ENCODE measurements at places on chromosomes 12 and 14.
A peak's percentile ranks its signal among the peaks of the same experiment; 100 is the strongest.

GRCh38 chr14:53494587-53494986, 341.5 kb upstream of the DDHD1 start:
- DNase-seq, result no peak

DNA sequence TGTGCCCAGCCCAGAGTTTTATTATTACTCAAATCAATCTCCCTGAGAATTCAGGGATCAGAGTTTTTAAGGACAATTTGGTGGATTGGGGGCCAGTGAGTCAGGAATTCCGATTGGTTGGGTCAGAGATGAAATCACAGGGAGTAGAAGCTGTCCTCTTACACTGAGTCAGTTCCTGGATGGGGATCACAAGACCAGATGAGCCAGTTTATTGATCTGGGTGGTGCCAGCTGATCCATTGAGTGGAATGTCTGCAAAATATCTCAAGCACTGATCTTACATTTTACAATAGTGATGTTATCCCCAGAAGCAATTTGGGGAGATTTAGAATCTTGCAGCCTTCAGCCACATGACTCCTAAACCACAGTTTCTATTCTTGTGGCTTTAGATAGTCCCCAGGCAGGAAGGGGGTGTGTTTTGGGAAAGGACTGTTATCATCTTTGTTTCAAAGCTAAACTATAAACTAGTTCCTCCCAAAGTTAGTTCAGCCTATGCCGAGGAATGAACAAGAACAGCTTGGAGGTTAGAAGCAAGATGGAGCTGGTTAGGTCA, 89.1 kb upstream of the CNOT2 start:
- no peak for DNase-seq

GRCh38 chr14:37594238-37594970, 645 bp downstream of the FOXA1 start:
- DNase-seq, result peak; percentile 48

DNA sequence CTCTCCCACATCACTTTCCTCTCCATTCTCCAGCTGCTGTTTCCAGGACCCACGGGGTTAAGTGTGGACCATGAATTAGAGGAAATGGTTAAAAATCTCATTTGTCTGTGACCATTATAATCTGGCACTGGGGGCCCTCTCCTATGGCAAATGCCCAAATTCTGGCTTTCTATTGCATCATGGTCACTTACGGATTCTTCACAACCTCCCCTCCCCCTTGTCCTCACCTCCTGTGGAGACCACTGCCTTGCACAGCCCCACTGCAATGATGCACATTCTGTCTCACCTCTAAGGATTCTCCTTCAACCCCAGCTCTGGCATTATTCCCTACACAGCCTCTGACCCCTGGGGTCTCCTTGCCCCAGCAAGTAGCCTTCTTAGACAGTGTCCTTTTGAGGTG, 18.9 kb downstream of the BCAT1 start:
- no peak for DNase-seq

- no peak for DNase-seq
These were observed 92.8 kb downstream of the DIO3 start for GRCh38 chr14:101654051-101654450.

DNA sequence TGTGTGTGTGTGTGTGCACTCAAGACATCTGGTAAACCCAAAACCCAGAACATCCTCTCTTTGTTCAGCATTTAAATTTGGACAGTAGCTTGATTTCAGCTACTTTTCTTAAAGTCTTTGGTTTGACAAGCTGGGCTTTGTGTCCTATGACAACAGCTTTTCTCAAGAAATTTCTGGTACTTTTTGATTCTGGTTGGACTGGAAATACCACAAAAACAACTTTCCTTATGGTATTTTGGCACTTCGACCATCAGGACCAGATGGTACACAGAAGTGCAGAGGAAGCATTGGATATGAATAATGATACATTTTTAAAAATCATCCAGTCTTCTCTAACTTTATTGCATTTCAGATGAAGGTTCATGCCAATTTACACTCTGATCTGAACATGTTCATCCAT, 286.6 kb upstream of the FLRT2 start:
- DNase-seq, result no peak

GRCh38 chr12:100868487-100868886, 73.9 kb downstream of the ANO4 start:
- DNase-seq, result no peak

- DNase-seq, result no peak
These were observed 426.1 kb downstream of the SOX5 start for GRCh38 chr12:23523339-23523738.

DNA sequence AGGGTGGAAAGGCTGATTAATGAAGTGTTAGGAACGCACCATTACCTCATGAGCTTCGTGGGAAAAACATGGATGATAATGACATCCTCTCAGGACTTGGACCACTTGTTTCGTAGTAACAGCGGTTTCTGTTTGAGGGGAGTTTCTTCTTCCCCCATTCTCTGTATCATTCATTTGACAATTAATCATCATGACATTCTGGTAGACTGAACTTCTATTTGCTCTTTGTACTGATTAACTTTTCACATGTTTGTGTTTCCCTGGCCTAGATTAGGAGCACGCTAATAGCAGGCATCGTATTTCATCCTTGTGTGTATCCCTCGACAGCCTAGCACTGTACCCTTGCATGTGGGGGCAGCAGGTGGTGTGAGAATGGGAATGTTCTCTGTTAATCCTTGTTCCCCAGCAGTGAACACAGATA, 8.0 kb downstream of the LRRC74A start:
- DNase-seq, result no peak

DNA sequence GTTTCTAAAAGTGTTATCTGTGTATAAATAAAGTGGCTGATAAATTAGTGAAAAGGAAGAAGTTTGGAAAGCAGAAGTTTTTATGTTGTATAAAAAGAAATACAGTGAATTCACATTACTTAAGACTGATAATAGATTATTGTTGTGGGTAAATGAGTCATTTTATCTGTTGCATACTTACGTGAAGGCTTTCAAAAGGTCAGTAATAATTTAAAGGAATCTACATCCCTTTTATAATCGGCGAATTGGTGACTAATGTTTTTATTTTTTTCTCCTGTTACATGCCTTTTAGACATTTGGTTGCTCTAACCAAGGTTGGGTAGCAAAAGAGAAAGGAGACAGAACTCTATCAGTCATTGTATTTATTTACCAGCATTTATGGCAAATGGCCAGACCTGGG, 155.9 kb downstream of the SLC41A2 start:
- DNase-seq, result peak; percentile 29

DNA sequence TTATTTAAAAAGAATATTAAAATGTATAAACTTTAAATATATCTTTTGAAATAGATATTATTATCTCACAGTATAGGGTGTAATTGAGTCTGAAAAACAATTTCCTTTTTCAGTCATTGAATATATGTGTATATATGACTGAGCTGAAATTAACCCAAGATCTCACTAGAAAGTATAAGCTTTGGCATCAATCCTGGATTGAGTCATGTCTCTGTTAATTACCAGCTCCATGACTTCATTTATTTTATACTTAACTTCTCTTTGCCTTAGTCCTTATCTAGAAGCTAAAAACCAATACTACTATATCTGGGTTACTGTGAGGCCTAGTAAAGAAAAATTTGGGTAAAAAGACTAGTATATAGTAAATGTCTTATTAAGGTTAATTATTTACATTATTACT, 1020.3 kb downstream of the LRFN5 start:
- no peak for DNase-seq

GRCh38 chr14:73458183-73458976, at the start of gene NUMB:
TSS of gene NUMB (minus strand) at chr14:73458546. CDS start at chr14:73355751, 102,795 bp downstream.
- DNase-seq, result peak; percentile 97

- DNase-seq, result no peak
These were observed 41.7 kb upstream of the EMP1 start for GRCh38 chr12:13154831-13155230.

DNA sequence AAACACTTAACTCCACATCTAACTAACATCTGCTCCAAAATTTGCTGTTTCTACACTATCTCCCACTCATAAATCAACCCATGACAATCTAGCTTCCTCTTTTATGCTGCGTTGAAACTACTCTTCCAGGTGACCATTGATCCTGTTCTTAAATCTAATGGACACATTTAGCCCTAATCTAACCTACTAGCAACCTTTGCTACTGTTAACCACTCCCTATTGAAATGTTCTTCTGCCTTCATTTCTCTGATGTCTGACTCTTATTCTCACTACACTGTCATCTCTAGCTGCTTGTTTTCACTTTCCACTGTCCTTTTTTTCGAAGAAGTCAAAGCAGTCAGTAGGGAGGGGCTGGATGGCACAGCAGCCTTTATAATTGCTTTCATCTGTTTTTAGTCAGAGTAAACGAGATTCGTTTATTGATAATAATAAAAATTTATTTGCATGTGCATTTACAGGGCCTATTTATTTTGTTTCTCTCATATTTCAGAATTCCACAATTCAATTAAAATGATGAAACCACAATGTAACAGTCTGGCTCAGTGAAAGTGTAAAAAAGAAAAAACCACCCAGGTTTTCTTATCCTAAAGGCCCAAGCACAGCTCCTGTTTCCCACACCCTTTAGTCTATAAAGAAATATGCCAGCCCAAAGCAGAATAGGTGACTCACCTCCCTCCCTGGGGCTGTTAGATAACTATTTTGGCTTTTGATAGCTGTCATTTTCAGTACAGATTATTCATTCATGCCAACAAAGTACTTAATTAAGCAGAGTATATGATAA, 44.9 kb downstream of the ATP2B1 start:
- no peak for DNase-seq

DNA sequence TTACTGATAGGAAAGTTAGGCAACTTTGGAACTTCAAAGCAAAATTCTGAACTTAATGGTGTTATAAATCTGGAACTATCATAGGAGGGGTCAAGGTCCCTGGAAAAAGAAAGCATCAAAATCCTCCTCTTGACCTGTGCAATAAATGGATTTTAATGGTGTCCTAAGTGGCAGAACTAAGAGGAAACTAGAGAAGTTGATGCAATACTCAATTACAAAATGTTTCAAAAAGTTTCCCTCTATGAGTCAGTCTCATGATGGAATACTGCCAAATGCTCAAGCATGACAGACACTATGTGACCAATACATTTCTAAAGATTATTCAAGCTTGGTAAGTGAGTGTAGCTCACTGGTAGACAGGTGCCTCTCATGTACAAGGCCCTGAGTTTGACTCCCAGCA, 47.7 kb upstream of the ERGIC2 start:
- DNase-seq, result peak; percentile 28

DNA sequence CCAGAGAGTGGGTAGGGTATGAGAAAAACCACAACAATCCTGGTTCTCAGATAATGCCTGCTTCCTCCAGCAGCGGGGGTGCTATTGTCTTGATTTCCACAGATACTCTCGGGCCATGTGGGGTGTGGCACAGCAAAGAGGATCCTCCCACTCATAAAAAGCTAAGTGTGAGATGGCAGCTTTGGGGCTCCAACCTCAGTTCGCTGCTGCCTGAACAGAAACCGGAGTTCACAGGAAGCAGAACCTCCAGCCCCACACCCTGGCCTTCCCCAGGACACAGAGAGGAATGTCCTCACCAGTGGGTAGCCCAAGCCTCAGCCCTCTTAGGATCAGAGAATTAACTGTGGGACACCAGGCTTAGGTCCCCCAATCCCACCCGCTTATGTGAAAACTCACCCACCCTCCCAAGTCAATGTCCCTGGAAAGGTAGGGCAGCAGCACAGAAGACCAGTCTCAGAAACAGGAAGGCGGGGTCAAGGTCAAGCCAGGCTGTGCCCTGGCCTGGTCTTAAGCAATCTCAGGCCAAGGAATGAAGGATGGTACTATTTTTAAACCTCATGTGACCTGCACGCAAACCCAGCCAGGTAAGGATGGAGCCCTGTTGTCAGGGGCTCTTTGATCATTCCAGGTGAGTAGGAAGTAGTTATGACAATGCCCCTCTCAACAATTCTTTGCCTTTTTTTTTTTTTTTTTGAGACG, 9.0 kb downstream of the KCTD10 start:
- DNase-seq, result no peak

DNA sequence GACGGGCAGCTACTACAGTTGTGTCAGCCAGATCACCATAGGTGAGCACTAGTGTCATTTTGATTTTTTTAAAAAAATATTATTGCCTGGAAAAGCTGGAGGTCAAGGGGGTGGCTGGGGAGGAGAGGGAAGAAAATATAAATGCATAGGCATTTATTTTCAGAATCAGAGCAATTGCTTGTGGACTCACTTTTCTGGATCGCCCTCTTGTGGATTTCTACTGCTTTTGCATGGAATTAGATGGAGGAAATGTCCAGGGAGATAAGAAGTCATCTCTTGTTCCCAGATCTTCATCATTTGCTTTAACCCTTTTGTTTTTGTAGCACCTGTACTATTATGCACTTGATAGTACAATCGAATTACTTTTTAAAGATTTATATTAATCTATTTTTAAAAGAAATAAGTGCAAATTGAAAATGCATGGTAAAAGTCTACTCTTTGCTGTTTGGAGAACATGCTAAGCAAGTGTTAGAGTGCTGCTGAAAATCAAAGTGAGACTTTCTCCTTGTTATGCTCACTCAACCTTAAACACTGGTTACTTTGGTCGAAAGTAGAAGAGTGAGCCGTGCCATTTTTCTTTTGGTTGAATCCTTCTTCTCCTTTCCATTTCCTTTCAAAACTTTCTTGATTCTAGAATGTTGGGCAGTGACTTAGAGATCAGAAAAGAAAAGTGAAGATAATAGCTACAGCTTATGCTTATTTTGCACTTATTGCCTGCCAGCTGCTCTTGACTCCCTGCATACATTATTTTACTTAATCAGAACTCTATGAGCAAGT, 60.6 kb upstream of the ANO4 start:
- peak; percentile 53 for DNase-seq

- DNase-seq, result no peak
These were observed 16.8 kb downstream of the LGMN start for GRCh38 chr14:92731622-92732115.

DNA sequence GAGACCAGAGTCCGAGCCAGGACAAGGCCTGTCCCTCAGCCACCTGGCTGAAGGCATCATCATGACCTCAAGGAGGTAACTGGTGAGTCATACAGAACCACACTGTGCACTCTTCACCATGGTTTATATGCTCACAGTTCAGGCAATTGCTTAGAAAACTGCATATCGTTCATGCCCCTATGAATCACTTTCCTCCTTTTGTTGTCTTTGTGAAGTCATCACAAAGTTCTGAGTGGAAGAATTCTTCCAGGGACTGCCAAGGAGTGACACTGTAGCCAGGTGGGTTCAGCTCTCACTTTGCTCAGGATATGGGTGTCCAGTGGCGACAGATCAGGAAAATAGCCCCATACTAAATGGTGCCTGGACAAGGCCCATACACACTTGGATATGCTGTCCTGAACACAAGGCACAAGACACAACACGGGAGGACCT, 92.5 kb downstream of the DPF3 start:
- no peak for DNase-seq

DNA sequence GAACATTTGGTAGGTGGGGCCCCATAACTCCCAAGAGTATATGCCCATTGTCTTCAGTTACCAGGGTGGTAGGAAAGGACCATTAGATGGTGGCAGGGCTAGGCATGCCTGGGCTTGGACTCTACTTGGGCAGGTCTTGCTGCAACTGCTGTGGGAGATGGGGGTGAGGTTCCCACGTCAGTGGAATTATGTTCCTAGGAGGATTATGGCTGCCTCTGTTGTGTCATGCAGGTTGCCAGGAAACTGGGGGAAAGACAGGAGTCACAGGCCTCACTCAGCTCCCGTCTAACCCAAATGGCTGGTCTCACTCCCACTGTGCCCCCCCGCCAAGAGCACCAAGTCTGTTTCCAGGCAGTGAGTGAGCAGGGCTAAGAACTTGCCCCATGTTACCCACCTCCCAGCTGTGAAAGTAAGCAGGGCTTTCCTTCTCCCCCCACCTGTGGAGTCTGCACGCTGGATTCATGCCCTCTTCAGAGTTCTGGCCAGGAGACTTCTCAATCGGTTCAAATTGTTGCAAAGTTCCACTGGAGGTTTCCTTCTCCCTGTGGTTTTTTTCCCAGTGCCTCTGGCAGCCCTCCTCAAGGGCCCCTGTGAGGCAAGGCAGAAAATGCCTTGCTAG, 337.5 kb downstream of the CCDC91 start:
- DNase-seq, result no peak

- peak; percentile 95 for DNase-seq
These were observed 42.0 kb downstream of the MOK start for GRCh38 chr14:102262929-102263462.

Data from COLO829 (cell line).